Tongue (tissue), 3 donors: ENCODE measurements at places on chromosomes 1 and 21. TPM values are rescaled to one million over a fixed set of nuclear protein-coding genes. Genes with fewer than 3 reads are reported as not detected.
A peak's percentile ranks its signal among the peaks of the same experiment; 100 is the strongest.

Gene FCRL4
- not detected for total RNA-seq

- DNase-seq: no peak
Observed at GRCh38 chr1:182056601-182057366, 4.7 kb downstream of the ZNF648 start.

DNA sequence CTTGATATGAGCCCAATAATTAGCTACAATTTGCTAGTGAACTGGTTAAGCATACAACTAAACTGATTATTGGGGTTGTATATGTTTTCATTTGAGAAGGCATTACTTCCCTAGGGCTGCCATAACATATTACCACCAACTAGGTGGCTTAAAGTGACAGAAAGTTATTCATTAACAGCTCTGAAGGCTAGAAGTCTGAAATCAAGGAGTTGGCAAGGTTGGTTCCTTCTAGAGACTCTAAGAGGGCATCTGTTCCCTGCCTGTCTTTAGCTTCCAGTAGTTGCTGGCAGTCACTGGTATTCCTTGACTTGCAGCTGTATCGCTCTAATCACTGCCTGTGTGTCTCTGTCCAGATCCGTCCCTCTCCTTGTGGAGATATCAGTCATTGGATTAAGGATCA, 86.3 kb downstream of the LHX9 start:
- no peak for DNase-seq

DNA sequence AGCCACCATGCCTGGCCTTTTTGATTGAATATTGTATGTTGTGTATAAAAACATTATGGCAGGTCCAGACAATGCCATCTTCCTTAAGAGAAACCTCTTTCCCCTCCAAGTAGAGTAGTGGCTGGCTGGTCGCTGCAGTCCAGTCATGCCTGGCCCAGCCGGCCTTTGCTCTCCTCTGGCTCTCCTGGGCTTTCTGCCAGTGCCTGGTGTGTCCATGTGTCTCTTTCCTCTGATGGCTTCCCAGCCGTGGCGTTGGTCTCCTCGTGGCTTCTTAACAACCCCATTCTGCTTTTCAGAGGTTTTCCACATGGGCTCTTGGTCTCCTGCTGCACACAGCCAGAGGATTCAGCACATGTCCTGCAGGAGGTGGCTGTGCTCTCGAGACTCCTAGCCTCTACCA, 58.7 kb downstream of the DIP2A start:
- no peak for DNase-seq

GRCh38 chr1:173478094-173478674, 1.0 kb downstream of the PRDX6 start:
- DNase-seq: peak; percentile 75

- DNase-seq: no peak
Observed at GRCh38 chr1:235329139-235329902, 951 bp downstream of the GGPS1 start.

DNA sequence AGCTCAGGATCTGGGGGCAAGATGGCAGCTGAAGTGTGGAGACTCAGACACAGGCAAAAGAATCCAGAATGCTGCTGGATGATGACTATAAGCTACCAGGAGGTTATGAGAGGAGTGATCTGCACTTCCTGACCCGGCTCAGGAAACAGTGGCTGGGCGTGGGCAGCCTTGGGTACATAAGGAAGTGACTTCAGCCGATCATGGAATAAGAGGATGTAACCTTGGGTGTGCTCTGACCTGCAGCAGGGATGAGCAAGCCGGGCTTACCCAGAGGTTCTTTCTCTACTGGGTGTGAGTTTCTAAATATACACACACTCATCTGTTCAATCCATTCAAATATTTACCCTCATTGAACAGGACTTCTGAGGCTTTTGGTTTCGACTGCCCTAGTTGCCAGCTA, 62.7 kb downstream of the CD34 start:
- DNase-seq: no peak

DNA sequence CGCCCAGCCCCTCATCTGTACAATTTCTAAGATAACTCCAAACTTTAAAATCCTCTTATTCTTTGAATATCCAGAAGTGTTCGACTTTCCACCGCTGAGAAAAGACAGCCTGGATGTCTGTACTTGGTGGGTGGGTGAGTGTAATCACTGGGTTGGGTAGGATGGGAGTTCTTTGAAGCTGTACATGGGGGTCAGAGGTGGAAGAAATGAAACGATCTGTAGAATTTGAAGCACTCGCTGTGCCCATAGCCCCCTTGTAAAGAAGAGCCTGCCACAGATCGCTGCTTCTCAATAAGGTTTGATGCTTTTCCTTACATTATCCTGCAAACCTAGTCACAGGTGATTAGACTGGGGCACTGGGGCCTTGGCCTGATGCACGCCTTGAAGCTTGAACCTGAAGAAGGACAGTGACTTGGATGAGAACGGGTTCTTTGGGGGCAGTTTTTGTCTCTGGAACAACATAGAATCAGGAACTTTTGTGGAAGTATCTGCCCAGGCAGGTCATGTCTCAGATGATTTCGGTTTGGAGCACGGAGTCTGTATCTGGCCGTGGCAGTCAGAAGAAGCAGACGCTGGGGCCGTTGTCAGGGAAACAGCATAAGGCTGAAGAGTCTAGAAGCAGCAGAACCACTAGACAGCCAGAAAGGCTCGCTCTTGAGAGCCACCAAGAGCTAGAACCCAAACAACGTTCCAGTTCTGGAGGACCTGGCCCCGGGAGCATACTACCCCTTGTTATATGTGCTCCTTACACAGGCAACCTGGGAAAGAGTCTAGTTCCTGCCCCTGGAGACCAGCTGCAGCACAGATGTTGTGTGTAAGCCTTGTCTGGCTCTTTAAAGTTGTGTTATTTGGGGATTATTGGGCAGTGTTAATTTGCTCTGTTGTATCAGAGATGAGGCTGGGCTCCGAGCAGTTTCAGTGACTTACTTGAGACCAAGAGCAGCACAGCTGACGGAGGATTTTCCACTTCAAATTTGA, 45.1 kb upstream of the SCCPDH start:
- DNase-seq: peak; percentile 20

Gene CD5L
- total RNA-seq: not detected

DNA sequence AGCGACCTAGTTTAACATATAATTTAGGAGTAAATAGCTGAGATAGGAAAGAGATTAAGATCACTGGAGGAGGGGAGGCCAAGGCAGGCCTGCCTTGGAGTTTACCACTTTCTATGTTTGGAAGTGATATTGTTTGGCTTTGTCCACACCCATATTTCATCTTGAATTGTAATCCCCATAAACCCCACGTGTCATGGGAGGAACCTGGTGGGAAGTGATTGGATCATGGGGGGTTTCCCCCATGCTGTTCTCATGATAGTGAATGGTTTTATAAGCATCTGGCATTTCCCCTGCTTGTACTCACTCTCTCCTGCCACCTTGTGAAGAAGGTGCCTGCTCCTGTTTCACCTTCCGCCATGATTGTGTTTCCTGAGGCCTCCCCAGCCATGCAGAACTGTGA, 58.3 kb upstream of the ARTN start:
- no peak for DNase-seq

GRCh38 chr21:44911384-44912157, 9.1 kb downstream of the ITGB2 start:
- peak; percentile 81 for DNase-seq
